Kidney epithelial cell (primary cell): ENCODE measurements at places on chromosomes 12 and 14. TPM values are rescaled to one million over a fixed set of nuclear protein-coding genes. Genes with fewer than 3 reads are reported as not detected.

DNA sequence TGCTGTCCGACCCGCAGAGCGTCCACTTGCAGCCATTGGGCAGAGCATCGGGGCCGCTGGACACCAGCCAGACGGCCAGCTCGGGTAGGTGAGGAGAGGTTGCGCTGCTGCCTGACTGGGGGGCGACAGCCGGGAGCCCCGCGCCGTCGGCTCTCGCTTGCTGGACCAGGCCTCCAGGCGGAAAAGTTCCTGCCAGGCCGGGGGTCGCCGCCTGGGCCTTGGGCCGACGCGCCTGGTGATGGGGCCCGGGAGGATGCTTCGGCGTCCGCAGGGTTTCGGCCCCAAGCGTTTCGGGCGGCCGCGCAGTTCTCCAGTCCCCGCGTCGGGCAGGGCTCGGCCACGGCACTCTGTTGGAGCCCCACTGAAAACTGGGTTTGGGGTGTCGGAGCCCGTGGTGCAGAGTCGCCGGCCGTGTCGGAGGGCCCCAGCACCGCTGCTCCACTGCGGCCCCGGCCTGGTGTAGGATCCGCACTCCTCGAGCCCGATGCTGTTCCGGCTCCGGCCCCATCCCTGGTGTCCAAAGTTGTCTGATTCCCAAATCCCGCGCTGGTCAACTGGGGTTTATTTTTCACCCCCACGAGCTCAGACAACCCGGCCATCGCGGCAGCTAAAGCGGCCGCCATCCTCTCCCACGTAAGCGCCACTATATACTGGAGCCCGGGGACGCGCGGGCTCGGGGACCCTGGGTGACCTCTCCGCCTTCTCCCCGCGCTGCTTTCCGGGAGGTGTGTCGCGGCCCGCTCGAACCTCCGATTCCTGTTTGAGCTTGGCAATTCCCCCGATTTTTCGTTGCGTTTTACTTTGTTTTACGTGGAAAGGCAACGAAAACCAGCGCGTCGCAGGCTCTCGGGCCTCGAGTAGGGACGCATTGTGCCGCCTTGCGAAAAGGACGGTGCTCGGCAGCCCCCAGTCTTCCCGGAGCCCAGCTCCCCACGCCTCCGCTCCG, 872 bp downstream of the VSX2 start:
- DNase-seq, result no peak

CCDC197 gene
- not detected in 2 replicates for total RNA-seq

GATC gene
- 22.5 and 25.7 TPM in 2 replicates for total RNA-seq

DNA sequence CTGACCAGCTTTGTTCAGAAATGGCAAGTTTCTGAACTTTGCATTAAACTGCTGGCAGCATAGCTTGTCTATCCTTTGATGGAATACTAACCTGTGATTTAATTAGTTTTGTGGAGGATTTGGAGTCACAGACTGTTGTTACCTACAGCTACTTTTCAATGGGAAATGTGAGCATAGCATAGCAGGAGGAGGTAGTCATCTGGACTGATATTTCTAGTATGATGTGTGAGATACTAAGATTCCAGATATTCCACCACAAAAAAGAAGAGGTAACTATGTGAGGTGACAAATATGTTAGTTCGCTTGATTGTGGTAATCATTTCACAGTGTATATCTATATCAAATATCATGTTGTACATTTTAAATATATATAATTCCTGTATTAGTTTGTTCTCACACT, 833.0 kb downstream of the SLC6A15 start:
- no peak for DNase-seq

DNA sequence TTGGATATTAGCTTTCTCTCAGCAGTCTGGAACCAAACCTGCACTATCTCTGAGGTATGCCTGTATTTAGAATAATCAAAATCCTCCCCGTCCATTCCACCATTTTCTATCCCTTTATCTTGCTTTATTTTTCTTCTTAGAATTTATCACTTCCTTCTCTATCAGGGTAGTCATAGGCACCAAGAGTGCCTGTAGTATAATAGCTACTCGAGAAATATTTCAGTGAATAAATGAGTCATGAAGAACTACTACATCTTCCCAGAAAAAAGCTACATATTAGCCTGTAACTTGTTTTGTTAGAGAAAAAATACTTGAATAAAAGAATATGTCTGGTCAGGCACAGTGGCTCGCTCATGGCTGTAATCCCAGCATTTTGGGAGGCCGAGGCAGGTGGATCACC, 4.3 kb downstream of the SLC2A14 start:
- no peak for DNase-seq

DNA sequence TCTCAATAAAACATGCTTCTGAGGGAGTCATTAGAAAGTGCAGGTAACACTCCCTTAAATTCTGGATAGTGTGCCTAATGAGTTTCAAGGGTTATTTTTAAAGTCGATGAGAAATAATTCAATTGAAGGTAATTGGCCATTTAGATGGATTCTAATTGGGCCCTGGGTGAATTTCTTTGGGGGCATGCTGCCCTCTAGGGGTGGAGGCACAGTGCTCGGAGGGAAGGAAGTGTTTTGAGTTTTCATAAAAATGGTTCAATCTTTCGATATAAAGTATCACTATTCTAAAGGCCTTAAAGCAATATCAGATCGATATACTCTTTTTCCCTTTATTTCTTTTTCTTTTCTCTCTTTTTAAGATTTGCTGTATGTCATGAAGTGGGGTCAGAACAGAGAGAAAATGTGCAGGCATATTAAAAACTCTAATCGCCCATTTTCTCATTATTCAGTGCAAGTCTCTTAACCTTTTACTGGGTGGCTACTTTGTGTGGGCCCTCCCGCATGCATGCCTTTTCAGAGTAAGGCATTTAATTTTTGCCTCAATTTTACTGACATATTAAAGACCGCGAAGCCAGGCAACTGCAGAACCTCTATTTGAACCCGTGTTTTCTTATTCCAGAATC, 25.5 kb downstream of the NKX2-8 start:
- no peak for DNase-seq

DNA sequence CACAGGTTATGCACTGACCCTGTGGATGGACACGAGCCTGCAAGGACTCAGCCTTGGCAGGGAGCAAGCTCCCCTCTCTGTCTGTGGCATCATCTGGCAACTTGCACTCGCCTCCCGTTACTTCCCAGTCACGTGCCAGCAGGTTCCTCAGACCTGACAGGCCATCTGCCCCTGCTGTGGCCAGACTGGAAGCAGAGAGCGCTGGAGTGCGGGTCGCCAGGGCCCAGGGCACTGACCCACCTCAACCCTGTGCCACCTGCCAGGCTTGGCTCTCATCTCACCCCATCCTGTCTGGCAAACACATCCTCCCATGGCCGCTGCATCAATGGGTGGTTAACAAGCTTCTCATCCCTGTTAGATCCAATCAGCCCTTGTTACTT, 28.4 kb downstream of the SLC6A12 start:
- DNase-seq, result no peak

- no peak for DNase-seq
Observed at GRCh38 chr14:31286456-31287293, 79.1 kb upstream of the HECTD1 start.

TECPR2 gene
- 16.6 and 16.9 TPM in 2 replicates for total RNA-seq

GRCh38 chr12:63888908-63889635, 44.6 kb downstream of the SRGAP1 start:
- DNase-seq, result no peak

DNA sequence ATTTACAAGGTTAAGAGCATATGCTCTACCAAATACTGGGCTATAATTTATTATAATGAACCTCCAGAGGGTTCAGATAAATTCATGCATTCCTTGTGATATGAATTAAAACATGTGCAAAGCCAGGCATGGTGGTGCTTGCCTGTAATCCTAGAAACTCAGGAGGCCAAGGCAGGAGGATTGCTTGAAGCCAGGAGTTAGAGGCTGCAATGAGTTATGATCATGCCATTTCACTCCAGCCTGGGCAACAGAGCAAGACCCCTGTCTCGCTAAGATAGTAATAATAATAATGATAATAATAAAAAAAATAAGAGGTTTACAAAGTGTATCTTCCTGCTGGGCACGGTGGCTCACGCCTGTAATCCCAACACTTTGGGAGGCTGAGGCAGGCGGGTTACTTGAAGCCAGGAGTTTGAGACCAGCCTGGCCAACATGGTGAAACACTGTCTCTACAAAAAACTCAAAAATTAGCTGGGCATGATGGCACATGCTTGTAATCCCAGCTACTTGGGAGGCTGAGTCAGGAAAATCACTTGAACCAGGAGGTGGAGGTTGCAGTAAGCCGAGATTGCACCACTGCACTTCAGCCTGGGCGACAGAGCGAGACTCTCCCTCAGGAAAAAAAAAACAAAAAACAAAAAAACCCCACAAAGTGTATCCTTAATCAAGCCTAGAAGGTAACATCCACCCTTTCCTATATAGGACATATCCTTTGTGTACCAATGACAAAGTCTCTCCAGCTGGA, 7.3 kb upstream of the CS start:
- no peak for DNase-seq

SYNDIG1L gene
- not detected in 2 replicates for total RNA-seq

GRCh38 chr12:57488402-57489156, 711 bp downstream of the MARS1 start:
- DNase-seq, result no peak

DNA sequence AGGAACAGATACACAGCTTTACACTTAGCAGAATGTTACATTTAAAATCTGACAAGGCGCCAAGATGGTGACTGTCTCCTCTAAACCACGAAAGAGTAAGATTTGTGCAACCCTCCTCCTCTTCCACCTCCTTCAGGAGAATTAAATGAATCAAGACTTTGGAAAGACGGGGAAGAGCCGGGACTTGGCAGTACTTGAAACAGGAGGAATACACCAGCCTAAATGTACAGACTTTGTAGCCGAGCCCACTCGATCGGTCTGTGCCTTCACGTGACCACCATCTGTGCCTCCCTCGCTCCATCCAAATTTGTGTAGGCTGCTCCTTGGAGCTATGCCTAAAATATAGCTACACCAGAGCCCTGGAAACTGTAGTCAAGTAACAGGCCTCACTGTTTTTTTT, 38.3 kb downstream of the SSPN start:
- DNase-seq, result no peak

- DNase-seq, result no peak
Observed at GRCh38 chr12:56160193-56160763, 2.1 kb downstream of the MYL6 start.

GRCh38 chr12:121917950-121918678, at the start of gene CFAP251:
TSS of gene CFAP251 (plus strand) at chr12:121918592. CDS start at chr12:121921306, 2,714 bp downstream.
- DNase-seq, result no peak

- no peak for DNase-seq
Observed at GRCh38 chr12:77372026-77372425, 306.7 kb upstream of the E2F7 start.

DNA sequence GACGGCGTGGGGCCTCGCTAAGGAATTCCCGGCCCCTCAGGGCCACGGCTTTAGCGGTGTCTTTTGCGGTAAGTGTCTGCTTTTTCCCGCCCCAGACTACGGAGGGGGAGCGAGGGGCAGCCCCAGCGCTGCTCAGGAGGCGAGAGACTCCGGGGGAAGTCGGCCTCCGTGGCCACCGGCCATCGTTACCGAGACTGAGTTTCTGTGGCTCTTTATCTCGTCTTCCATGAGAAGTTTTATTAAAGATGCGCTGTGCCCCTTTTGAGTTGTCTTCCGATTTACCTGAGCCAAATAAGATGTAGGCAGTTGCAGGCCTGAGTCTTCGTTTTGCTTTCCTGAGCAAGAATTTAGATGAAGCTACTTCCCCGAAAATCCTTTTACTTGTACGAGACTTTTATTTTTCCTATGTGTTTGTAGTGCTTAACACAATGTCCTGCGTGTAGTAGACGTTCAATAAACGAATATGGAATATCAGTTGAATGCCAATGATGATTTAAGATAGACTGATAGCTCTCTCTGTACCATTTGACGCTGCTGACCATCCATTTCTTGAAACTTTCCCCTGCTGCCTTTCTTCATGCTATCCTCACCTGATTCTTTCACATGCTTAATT, 462 bp downstream of the SRP54 start:
- DNase-seq, result no peak

- no peak for DNase-seq
Observed at GRCh38 chr12:78455991-78456390, 408.6 kb upstream of the SYT1 start.

GRCh38 chr12:128969480-128970055, 116.3 kb downstream of the GLT1D1 start:
- DNase-seq, result no peak

DNA sequence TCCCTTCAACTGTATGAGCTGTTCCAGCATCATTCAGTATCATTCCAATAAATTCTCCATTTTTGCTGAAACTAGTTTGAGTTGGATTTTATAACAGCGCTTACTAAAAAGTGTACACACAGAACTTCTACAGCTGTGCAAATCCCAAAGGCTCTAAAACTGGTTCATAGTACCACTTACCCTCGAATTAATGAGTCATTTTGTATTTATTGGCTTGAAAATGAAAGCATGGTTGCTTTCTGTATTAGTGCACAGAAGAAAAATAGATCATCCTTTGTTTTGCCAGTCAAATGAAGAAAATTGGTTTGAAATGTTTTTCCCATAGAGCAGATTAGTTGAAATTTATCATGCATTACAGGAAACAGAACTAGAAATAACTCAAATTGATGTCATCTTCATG, 268.3 kb upstream of the CPNE8 start:
- DNase-seq, result no peak

GRCh38 chr14:86646696-86647690, 1117.0 kb downstream of the FLRT2 start:
- no peak for DNase-seq

DNA sequence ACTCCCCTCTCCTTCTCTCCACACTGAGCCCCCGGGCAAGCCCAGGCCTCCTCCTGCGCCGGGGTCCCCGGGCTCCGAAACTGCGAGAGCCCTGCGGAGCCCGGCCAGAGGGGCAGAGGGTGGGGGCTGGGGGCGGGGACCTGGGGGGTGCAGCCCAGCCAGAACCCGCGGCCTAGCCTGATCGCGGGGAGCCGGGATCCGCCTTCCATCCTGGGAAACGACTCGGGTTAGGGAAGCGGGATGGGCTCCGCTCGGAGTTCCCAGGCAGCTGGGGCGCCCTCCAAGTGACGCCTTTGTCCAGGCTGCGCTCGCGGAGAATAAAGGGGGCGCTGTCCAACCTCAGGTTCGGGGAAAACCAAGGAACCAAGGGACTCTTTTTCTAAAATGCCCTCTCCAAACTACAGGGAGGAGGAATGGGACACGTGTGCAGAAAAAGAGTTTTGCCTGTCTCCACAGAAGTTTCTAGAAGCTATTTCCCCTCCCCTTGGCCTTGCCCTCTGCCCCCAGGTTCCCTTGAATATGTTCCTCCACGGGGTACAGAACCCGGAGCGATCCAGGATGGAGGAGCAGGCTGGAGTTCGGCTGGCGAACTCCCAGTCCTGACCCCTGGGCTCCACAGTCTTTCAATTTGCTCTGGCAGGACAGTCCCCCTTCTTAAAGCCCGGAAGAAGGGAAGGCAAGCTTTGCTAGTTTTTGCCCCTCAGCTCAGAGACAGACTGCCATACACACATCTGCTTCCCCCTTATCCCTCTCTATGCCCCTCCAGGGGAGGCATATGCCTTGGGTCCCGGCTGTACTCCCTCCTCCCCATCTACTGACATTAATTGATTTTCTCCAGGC, 13.9 kb downstream of the NKX2-1 start:
- DNase-seq, result no peak

GLI1 gene
- total RNA-seq, result 1.6 TPM in 2 replicates
